ENCODE measurements at places on chromosomes 13 and 19.

GRCh38 chr19:15194938-15195337 is 5.9 kb downstream of the NOTCH3 start:
- peak; percentile 61 for DNase-seq

GRCh38 chr19:51621178-51621577 is 9.0 kb downstream of the SIGLEC5 start:
- no peak for DNase-seq

DNA sequence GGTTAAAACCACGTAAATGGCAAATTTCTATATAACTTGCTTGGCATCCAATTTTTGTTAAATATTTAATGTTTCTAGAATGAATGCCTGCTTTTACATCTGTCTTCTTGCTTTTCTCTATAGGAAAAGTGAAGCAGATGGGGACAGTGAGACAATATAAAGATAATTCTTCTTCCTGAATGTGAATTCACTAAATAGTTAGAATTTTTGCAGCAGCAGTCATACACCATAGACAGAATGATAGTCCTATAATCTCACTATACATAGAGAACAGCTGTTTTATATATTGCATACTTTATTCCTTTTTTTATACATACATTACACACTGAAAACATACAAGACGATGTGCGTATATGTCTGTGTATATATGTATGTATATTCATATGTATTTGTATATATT is 1127.3 kb downstream of the PCDH9 start:
- no peak for DNase-seq

GRCh38 chr19:46232029-46232428 is 2.5 kb downstream of the IGFL1 start:
- DNase-seq = no peak

GRCh38 chr13:35789335-35790165 is 313.1 kb upstream of the MAB21L1 start:
- peak; percentile 62 for DNase-seq

DNA sequence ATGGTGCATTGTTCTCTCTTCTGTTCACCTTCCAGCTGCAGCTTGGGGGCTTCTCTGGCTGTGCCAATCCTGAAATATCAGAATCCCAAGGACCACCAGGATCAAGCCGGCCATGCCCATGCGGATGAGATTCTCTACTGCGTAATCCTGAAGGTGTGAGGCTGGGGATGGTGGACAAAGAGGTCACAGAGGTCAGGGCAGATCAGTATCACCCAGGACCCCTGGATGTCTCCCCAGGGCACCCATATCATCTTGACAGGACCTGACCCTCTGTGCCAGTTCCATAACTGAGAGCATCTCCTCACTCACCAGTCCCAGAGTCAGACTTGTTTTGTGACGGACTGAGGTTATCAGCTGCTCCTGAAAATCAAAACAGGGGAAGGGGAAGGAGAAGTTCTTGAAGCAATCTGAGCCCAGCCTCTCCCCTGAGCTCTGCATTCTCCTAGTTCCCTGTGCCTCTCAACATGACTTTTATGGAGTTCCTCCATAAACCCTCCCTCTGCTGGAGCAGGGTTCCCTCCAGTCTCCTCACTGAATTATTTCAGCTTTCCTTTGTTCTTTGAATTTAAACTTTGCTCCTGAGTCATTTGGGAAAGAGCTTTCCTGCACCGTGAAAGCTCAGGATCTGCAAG is 5.5 kb downstream of the LILRA5 start:
- DNase-seq = no peak

DNA sequence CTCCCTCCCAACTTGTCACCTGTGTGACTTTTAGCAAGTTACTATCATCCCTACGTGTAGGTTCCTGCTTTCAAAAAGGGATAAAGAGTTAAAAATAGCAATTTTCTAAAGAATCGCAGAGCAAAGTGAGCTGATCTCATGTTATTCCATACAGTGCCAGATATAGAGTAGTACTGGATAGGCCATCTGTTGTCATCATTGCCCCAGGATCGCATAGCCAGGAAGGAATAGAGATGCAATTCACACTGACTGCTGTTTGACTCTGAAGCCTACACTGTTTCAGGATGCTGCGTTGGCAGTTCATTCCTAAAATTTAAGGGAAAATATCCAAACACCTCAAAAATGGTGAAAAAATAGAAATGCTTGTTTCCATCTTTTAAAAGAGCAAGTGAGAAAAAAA is 138.9 kb downstream of the SHISA2 start:
- DNase-seq = no peak

DNA sequence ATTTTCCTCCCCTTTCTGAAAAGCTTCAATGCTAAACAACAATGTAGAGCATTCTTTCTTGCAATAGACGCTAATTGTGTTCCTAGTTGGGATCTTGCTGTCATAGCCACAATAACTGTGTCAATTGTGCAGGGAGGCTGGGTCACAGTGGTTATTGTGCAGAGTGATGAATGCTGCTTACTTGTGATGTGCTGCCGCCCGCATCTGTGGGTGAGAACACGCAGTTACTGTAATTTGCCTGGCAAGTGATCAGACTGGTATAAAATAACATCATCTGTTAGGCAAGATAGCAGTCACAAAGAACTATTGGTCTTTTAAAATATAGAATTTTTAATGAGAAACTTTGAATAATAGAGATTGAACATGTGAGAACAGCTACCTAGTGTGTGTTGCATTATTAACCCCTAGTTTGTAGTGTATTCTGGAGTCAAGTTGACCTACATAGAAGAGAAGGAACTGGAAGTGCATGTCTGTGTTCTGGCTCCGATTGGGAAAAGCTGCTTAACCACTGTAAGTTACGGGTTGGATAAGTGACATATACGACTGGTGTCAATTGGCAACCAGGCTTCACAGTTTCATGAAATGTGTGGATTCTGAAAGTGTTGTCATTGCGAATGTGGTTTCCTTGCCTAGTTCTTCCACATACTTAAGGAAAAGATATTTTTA is 43.6 kb downstream of the SLAIN1 start:
- DNase-seq = no peak

DNA sequence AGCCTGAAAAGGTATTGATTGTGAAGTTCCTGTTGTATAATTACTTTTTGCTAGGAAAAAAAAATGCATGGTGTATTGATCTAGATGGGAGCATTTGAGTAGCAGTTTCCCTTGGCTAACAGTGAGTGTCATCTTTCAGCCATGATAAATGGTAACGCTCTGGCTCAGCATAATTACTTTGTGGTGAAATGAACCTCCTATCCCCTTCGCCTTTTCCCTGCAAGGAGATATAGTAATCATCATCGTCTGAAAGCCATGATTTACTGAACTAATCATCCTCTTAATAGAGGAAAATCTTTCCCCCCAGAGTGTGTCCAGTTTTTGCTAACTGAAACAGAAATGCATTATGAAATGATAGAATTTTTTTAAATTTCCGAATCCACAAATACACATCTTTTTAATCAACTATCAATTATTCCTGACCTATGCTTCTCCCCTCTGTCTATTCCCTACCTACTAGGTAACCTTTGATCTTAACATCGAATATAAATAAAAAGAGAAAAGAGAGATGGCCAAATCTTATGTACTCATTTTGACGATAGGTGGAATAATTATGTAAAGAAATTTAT is 88.7 kb downstream of the MAB21L1 start:
- no peak for DNase-seq

- no peak for DNase-seq
These were observed 8.7 kb upstream of the SCN1B start for GRCh38 chr19:35021596-35021995.

GRCh38 chr13:108682714-108683113 is 53.3 kb downstream of the MYO16 start:
- DNase-seq = no peak

DNA sequence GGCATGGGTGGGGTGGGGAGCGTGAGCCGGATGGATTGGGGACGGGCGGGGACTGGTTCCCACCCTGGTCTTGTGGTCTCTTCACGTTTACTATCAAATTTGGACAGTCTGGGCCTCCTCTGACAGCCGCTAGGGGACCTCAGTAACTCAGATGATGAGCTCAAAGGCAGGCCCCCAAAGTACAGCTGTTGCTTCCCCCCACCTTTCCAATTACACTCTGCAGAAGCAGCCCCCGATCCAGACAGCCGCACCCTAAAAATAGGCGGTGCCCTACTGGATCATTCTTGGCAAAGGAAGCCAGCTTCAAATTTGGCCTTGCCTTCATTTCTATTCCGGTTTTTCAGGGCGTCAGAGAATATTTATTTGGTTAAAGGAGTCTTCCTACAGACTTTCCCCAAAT is 1.9 kb upstream of the FOXO1 start:
- DNase-seq = no peak

DNA sequence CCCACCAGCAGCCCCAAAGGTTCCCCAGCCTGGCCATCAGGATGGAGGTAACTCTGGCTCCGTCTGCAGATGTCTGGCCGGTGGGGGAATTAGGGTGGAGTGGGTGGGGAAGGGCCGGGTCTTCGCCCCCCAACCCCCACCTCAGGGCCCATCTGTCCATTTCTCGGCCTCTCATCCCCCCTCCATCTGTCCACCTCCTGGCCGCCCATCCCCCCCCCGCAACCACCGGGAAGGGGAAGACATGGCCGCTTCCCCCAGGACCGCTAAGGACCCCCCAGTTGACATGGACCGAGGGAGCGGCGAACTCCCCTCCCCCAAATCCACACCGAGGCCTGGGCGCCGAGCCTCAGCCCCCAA is 793 bp downstream of the LRFN1 start:
- DNase-seq = no peak

GRCh38 chr19:30437869-30438268 is 65.7 kb downstream of the ZNF536 start:
- no peak for DNase-seq

DNA sequence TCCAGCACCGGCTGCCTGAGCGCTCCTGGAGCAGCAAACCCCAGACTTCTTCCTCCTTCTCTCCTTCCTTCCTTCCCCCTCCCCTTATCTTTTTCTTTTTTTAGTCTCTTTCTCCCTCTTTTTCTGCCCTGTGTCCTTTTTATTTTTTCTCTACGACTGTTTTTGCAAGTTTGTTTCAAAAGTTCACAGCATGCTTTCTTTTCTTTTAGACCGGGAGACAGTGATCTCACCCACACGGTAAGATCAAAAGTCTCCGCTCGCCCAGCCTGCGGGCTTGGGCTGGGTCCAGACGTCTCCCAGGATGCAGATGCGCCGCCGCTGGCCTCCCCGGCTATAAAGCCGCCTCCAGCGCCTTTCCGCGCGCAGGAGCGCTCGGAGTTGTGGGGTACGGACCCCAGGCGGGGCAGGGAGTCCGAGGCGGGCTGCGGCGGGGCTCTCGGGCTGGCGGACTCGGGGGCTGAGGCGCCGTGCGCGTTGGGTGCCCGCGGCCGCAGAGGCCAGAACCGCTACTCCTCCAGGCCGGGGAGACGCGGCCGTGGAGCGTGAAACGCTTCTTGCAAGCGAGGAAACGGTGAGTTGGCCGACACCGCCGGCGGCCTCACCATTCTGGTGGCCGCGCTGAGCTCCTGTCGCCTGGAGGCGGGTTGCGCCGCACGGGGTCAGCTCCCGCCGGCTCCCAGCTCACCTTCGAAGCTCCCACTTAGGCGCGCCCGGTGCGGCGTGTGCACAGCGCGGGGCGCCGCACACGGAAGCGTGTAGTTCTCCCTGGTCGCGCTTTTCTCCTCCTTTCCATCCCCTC is 2.0 kb upstream of the TSHZ3 start:
- DNase-seq = peak; percentile 54

DNA sequence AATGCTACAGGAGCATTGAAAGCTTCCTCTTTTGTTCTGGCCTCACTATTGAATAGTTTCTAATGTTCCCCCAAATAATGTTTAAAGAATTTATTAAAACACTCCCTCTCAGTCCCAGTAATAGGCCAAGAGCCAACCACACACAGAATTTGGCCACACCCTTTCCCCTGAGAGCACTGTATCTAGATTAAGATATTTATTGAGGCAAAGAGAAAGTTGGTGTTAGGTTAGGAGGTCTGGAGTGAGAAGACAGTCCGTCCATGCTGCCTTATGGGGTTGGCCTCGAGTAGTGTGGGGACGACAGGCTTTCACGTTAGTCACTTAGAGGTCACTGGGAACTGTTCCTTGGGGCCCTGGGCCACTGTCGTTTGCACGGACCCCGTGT is 122.9 kb upstream of the RNF113B start:
- no peak for DNase-seq

GRCh38 chr13:113863524-113864272 is at the start of gene GAS6:
TSS of gene GAS6 (minus strand) at chr13:113864076. CDS start at chr13:113863920, 156 bp downstream.
- DNase-seq = no peak

DNA sequence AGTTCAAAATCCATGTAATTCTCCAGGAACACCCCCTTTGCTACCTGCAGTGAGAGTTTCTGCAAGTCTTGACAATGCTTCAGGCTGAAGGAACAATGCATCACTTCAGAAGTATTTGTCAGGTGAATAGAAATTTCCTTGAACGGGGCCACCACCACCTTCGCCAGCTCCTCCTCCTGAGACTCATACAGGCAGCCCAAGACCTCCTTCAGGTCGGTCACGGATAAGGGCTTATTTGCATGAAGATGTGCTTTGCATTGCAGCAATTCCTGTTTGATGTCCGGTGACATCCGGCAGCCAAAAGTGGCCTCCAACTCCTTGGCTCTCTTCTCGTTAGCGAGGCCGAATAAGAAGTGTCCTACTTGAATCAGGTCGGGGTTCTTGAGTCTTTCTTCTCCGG is 8.4 kb downstream of the NLRP7 start:
- DNase-seq = peak; percentile 14

GRCh38 chr19:45667620-45668341 is at the start of gene GIPR:
TSS of gene GIPR (plus strand) at chr19:45668221. CDS start at chr19:45669521, 1,300 bp downstream.
- peak; percentile 85 for DNase-seq

DNA sequence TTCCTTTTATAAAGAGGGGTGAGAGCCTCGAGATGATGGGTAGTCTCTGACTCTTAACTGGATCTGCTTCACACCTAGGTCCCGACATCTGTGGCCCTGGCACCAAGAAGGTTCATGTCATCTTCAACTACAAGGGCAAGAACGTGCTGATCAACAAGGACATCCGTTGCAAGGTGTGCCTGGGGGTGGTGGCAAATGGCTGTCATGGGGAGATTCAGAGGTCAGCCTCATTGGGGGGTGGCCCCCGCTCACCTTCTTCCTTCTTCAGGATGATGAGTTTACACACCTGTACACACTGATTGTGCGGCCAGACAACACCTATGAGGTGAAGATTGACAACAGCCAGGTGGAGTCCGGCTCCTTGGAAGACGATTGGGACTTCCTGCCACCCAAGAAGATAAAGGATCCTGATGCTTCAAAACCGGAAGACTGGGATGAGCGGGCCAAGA is 1.6 kb downstream of the CALR start:
- no peak for DNase-seq

GRCh38 chr19:57053401-57053800 is 66.4 kb upstream of the USP29 start:
- no peak for DNase-seq

GRCh38 chr19:1655131-1655981 is 2.9 kb upstream of the TCF3 start:
- DNase-seq = no peak

GRCh38 chr19:53910170-53910518 is 1.1 kb downstream of the CACNG7 start:
- no peak for DNase-seq

- DNase-seq = peak; percentile 98
These were observed 4.4 kb upstream of the ELL start for GRCh38 chr19:18526316-18526715.

- no peak for DNase-seq
These were observed 90.2 kb downstream of the KCTD12 start for GRCh38 chr13:76795701-76796695.

Measured in bronchial epithelial cell (primary cell).